ENCODE measurements at places on chromosomes 16 and 17.
A peak's percentile ranks its signal among the peaks of the same experiment; 100 is the strongest.

DNA sequence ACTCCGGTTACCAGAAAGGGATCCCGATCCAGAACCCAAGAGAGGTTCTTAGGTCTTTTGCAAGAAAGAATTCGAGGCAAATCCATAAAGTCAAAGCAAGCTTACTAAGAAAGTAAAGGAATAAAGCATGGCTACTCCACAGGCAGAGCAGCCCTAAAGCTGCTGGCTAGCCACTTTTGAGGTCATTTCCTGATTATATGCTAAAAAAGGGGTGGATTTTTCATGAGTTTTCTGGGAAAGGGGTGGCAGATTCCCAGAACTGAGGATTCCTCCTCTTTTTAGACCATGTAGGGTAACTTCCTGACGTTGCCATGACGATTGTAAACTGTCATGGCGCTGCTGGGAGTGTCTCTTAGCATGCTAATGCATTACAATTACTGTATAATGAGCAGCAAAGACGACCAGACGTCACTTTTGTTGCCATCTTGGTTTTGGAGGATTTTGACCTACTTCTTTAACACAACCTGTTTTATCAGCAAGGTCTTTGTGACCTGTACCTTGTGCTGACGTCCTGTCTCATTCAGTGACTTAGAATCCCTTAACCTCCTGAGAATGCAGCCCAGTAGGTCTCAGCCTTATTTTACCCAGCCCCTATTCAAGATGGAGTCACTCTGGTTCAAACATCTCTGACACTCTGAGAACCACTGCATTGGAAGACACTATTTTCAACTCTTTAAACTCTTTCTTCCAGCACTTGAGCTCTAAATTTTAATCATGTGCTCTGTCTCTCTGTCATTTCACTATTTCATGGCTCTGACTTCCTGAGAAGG lies 203.6 kb upstream of the CACNG3 start:
- DNase-seq, result no peak

GRCh38 chr16:933581-933980 lies 37.2 kb downstream of the LMF1 start:
- no peak for DNase-seq

- no peak for DNase-seq
Measured at GRCh38 chr16:89373355-89374110, 116.8 kb downstream of the ANKRD11 start.

DNA sequence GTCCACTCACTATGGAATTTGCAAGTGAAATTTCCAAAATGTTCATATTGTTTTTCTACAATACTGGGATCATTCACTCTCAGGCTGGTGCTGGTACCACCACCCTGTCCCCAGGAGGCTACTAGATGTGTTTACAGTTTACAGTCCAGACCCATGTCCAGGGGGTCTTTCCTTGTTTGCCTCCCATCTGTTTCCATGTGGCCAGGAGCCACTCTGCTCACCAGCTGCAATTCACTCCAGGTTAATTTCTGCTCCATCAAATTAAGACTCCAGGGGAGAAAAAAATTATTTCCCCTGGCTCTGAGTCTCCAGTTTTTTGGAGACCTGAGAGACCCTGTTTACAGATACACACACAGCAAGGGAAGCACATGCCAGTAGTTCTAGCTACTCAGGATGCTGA lies 12.5 kb upstream of the SRSF1 start:
- DNase-seq, result no peak

- DNase-seq, result no peak
Measured at GRCh38 chr17:72952220-72952619, 140.3 kb downstream of the SLC39A11 start.

- DNase-seq, result no peak
Measured at GRCh38 chr16:28863929-28864793, 518 bp downstream of the SH2B1 start.

DNA sequence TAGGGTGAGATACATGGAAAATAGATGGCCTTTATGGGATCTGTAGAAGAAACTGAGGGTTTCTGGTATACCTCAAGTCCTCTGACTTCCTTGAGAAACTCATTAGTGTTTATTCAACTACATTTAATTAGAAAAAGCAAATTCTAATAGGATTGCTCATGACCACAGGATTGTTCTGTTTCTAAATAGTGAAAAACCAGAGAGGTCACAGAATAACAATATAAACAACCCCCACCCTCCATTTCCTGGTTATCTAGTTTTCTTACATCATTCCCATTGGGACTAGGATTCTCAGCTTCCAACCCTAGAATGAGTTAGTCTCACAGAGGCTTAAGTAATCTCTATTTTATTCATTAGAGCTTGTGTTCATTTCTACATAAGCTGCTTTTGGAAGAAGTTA lies 30.0 kb downstream of the SF3B3 start:
- no peak for DNase-seq

DNA sequence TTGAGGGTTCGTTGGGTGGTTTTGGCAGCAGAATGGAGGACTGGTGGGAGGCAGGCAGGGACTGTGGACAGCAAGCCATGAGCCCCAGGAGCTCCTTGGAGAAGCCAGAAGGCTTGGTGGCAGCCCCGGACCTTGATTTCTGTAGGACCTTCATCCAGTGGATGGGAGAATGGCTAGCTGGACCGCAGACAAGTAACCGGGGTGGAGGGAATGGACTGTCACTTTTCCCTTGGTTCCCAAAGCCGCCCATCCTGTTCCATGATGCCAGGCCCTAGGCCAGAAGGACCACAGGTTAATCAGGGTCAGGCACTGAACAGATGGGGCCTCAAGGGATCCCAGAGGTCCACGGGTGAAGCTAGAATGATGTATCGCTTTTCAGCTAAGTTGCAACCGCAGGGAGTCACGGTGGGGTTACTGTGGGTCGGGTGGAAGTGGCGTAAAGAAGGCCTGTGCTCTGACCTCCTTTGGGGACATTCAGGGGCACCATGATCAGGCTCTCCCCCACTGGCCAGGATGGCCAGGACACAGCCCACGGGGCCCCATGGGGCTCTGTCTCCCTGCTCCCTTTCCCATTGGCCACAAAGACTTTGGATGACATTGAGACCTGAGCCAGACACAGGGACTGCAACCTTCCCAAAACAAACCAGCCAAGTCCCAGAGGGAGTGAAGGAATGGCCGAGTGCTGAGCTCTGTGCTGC lies 66.9 kb upstream of the MRTFB start:
- DNase-seq, result no peak

DNA sequence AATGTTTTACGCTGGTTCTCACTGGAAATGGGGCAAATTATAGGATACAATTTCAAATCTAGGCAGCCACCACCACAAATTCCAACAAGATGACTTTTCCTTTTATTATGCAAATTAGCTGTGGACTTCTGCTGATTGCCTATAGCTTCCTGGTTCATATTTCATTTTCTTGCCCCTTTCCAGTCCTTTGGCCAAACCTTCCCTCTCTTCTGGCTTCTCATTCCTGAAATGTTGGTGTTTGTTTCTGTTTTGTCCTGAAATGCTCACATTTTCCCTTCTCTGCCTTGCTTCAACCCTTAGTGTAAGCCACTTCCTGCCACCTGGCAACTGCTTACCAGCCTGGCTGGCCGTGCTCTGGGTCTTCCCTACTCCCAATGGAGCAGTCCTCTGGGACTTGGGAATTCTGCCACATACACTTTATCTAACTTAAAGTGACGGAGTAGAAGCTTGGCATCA lies 14.0 kb downstream of the PRSS54 start:
- no peak for DNase-seq

- DNase-seq, result no peak
Measured at GRCh38 chr17:74833501-74834377, 25.9 kb downstream of the GRIN2C start.

- DNase-seq, result no peak
Measured at GRCh38 chr16:11151156-11151884, 104.7 kb downstream of the SOCS1 start.

GRCh38 chr17:77361986-77362620 lies 221.3 kb downstream of the SEC14L1 start:
- DNase-seq, result no peak

DNA sequence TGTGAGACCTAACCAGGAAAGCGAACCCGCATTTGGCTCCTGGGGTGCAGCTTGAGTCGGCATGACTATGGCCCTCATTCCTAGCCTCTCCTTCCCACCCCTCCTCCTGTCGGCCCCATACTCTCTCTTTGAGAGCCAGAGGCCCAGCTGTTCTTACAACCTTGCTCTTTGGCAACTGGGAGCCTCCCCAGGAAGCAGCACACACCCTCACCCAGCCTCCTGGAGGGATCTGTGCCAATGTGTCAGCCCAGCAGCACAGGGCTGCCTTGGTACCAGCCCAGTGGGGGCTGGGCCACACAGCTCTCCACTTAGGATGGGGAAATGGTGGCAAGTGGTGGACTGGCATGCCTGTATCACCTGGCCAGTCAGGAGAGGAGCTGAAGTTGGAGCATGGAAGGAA lies 70.3 kb upstream of the LGALS9 start:
- DNase-seq, result no peak

- DNase-seq, result no peak
Measured at GRCh38 chr16:75584108-75584507, 17.9 kb downstream of the GABARAPL2 start.

- peak; percentile 16 for DNase-seq
Measured at GRCh38 chr17:29760279-29761039, 137.7 kb upstream of the CORO6 start.

GRCh38 chr16:23959072-23959751 lies 123.4 kb downstream of the PRKCB start:
- DNase-seq, result no peak

GRCh38 chr17:44830359-44831288 lies 537 bp upstream of the GJC1 start:
- DNase-seq, result no peak

DNA sequence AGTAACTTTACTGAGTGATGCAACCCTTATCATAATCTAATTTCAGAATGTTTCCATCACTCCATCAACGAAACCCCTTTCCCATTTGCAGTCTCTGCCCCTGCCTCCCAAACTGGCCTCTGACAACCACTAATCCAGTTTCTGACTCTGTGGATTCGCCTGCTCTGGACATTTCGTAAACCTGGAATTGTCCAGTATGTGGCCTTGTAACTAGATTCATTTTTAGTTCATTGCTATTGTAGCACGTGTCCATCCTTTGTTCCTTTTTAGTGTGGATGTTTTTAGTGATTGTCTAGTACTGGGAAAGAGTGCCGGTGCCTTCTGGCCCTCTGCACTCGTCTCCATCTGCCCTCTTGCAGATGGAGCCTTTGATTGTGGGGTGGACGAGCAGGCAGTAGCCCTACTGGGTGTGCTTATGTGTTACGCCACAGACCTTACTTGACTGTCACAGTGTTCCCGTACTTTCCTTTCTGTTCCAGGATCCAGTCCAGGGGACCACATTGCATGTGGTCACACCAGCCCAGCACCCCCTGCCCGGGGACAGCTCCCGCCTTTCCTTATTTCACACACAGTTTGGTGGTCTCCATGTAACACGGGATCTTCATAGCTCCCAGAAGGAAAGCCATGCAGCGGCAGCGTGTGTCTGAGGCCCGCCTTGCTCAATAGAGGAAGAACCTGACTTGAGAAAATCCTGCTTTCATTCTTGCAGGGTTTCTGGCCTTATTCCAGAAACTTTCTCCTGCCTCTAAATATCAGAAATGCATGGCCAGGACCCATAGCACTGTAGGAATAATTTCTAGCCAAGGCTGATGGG lies 8.8 kb downstream of the KIAA0513 start:
- no peak for DNase-seq

DNA sequence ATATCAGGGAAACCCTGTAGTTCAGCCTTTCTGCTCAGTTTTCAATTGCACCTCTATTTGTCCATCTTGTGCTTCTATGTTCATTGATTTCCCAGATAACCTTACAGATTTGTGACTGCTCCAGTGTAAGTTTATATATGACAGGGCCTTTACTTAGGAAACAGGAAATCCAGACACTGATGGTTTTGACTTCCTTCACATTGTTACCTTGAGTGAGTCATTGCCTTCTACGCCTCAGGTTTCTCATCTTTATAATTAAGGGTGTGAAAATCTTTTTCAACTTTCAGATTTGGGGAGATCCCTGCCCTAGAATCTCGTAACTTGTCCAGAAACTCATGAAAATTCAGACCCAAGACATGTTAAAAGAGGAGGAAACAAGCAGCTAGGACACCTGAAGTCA lies 342.4 kb upstream of the TBX2 start:
- DNase-seq, result no peak

DNA sequence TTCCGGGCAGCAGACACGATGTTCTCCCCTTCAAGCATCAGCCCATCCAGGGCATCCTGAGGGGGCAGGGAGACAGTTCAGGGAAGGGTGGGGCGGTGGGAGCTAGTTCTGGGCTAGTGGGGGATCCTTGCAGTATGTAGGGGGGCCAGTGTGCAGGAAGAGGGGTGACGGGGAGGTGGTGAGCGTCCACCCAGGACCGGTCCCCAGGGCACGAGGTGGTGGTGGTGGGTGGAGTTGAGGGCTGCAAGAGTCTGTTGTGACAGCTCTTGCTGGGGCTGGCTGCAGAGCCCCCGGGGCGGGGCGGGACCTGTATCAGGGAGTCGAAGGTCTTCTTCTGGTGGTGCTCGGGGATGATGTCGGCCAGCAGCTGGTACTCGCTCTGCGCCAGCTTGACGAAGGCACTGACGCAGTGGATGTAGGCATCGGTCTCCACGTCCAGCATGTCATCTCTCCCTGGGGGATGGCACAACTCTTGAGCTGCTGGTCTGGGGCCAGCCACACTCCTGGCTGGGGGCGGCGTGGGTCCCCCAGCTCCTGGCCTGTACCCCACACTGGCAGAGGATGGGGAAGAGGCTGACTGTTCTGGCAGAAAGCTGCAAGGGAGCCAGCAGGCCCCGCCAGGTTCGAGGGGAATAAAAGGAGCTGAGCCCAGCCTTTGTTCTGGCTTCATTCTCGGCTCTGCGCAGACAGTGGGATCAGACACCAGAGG lies 10.0 kb downstream of the ZACN start:
- DNase-seq, result no peak

DNA sequence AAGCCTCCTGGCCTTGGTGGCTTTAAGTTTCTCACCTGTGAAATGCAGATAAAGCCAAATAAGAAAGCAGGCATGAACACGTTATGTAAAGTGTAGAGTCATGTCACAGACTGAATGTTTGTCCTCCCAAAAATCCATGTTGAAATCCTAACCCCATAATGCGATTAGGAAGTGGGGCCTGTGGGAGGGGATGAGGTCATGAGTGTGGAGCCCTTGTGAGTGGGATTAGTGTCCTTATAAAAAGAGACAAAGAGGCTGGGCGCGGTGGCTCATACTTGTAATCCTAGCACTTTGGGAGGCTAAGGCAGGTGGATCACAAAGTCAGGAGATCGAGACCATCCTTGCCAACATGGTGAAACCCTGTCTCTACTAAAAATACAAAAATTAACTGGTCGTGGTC lies 19.5 kb upstream of the C16orf78 start:
- no peak for DNase-seq

All from stimulated activated CD8-positive, alpha-beta memory T cell treated with anti-CD3 and anti-CD28 coated beads, Interleukin-7, amount 100 ng/mL, for 48 hours (primary cell).